Right renal cortex interstitium (tissue), 3 donors: ENCODE measurements at places on chromosomes 12 and 14.

DNA sequence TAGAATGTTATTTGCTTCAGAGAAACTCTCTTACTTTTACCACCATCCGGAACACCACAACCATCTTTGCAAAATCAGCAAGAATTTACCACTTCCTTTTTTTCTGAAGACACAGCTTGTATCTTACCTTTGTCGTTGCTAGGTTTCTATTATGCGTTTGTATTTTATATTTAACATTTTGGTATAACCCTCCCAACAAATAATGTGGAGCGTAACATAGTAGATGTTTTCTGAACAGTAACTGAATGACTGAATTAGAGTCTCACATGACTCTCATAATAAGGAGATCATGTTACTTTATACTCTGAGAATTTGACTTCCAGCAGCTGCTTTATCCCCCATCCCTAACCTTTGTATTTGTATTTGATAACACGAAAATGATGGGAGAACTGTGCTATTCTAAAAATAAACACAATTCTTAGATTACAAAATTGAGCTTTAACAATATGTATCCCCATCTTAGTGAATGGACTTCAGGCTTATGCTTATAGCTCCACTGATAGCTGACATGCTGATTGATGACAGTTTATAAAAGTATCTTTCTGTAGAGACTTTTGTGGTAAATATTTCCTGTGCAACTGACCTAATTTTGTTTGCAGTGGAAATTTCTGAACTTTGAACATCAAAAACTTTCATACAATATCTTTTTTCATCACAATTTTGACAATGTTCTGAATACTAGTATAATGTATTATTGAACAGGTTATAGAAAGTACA is 7.9 kb upstream of the KLRB1 start:
- DNase-seq, result no peak

GRCh38 chr12:56628671-56629458 is 1.3 kb downstream of the BAZ2A start:
- no peak for DNase-seq

DNA sequence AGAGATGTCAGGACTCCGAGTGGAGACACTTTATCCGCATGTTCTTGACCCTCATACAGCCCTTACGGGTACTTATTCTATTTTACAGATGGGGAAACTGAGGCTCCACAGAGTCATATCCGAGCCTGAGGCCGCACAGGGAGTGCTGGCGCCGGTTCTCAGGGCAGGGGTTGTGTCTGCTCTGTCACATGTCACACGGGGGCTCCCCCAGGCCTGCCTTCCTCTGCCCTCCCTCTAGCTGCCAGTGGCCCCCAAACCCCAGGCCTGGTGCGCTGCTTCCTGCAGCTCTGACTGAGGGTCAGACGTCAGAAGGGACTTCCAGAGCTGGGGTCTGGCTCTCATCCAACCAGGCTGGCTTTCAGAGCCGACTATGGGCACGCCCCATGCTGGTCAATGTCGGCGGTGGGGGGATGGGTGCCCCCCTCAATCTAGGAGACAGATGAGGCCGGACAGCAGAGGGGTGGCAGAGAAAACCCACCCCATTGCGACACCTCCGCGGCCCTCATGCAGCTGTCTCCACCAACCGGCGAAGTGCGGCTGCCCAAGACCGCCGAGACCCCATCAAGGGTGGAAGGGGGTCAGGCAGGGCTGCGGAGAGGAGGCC is 811 bp upstream of the INF2 start:
- DNase-seq, result no peak

GRCh38 chr14:102326583-102326982 is 7.0 kb downstream of the ZNF839 start:
- no peak for DNase-seq

GRCh38 chr12:65822732-65823512 is 1.4 kb upstream of the HMGA2 start:
- DNase-seq, result peak; percentile 62

- no peak for DNase-seq
Observed at GRCh38 chr14:22190411-22191191, 398.4 kb downstream of the DAD1 start.

GRCh38 chr14:97602438-97603117 is 805.4 kb downstream of the VRK1 start:
- no peak for DNase-seq

- no peak for DNase-seq
Observed at GRCh38 chr12:57309420-57309819, 58.4 kb upstream of the STAC3 start.

DNA sequence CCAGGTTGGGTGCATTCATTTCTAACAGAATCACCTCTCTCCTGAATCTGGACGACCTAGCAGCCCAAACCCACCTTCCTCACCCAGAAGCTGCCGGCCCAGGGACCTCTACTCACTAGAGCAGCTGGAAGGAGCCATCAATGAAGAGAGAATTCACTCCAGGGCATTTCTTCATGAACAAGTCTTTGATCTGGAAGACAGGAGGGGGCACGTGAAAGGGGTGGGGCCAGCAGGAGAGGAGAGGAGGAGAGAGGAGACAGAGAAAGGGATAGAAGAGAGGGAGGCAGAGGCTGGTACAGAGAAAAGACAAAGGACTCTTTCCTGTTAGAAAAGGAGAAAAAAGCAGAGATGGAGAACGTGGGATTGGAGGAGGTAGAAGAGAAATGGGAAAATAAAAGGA is 39.8 kb downstream of the TRPV4 start:
- no peak for DNase-seq

DNA sequence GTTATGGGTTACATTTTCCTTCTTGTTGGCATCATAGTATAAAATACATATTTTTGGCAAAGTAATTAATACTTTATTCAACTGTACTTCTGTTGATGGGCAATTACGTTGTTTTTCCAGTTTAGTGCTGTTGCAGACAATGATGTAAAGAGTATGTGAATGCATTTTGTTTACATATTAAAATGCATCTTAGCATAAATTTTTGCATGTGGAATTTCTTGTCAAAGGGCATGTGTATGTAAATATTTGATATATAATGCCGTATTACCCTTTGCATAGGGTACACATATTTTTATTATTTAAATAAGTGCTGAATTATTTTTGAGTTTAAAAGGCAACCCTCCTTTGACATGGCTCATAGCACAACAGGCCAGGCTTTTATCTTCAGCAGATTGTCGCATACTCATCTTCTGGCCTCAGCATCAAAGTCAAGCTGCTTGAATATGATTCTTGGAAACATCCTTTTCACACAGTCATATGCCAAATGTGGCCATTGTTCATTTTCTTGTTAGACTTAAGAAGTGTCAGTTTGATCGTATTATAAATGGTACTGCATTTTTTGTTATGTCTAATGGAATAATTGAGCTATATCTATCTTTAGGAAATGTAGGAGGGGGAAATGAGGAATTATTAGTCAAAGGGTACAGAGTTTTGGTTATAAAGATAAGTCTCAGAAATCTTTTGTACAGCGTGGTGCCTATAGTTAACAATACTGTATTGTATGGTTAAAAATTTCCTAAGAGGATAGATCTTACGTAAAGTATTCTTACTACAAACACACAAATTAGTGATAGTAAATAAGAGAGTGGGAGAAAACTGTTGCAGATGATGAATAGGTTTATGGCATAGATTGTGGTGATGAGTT is 138.5 kb downstream of the FUT8 start:
- DNase-seq, result no peak

DNA sequence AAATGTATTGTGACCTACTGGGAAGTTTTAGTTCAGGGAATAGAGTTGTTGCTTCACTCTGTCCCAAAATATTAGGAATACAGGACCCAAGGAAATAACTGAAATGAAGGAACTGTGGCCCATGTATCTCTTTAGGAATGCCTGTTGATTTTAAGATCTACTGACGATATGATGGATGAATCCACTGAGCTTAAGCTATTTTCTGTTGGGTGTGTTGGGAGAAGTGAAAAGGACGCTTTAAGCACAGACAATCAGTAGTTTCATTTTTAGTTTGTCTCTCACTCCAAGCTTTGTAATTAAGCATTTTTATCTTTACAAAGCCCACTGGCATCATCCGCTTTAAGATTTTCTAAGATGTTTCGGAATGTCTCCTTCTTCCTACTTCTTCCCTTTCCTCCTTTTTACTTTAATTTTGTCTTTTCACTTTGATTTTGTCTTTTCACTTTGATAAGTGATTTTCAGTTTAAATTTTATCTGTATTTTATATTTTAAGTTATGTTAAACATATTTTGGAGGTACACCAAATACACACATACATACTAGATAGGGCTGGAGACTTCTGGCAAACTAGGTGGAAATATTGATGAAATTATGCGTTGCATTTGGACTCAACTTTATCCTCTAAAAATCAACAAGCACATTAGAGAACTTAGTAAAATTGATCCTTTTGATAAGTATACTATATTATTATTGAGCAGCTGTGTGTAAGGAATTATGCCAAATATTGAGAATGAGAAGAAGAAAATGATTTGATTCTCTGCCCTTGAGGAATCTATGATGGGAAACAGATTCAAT is 52.3 kb upstream of the USP44 start:
- no peak for DNase-seq
